Endothelial cell of umbilical vein (primary cell): ENCODE measurements at places on chromosomes 11 and 22. TPM values are rescaled to one million over a fixed set of nuclear protein-coding genes. Genes with fewer than 3 reads are reported as not detected.

GRCh38 chr22:39153220-39153717 is 789 bp upstream of the CBX7 start:
- H3K4me3 ChIP-seq: peak overlapping the region; percentile 14
- no peaks in the 10 kb centered on the region for H3K4me1 ChIP-seq
- DNase-seq: no peak
- peaks cover 32% of the 10 kb centered on the region for H3K27me3 ChIP-seq

DNA sequence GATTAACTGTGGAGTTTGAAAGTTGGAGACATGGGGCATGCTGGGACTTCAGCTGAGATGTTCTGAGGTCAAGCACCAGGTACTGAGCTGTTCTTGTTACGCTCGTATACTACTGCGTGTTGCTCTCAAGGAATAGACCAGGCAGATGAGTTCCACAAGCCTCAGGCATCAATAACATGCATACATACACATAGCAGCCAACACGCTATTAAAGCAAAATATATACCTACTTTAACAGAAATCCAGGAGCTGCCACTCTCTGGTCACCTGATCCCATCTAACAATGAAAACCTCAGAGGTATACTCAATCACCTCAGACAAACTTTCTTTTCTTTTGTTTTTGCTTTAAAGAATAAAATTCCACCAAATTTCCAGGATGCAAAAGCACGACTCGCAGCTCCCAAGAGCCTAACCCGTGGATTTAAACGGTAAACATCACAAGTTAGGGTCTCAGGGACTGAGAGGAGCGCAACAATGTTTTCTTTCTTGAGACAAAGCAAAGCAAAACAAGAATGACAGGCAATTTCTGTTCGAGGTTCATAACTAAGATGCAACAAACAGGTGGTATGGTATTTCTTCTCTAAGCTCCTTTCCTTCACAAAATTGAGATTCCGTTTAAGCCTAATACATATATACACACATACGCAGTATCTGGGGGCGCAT is 16.5 kb downstream of the BLID start:
- H3K27ac ChIP-seq: peak overlapping the region; percentile 71
- DNase-seq: peak; percentile 73
- H3K4me3 ChIP-seq: peak overlapping the region; percentile 6
- peaks cover 63% of the 10 kb centered on the region for H3K4me1 ChIP-seq
- H3K36me3 ChIP-seq: no peaks in the 10 kb centered on the region
- no peaks in the 10 kb centered on the region for H3K27me3 ChIP-seq

DNA sequence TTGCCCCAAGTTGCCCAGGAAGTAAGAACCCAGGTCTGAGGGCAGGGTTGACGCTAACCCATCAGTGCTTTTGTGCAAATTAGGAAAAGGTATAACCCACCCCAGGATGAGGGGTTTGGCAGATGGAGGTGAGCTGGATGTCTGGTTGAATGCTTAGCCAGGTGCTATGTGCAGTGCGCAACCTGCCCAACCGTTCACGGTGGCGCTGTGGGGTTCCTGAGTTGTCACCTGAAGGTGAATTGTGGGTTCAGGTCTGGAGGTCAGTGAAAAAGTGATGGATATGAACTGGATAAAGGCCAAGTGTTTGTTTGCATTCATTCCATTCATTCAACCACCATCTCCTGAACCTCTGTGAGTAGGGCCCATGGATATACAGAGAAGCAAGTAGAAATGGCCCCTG is 14.3 kb upstream of the LGALS2 start:
- H3K4me3 ChIP-seq: no peak overlapping the region
- H3K27ac ChIP-seq: no peak overlapping the region
- H3K36me3 ChIP-seq: no peaks in the 10 kb centered on the region
- no peaks in the 10 kb centered on the region for H3K27me3 ChIP-seq
- DNase-seq: no peak
- H3K4me1 ChIP-seq: no peaks in the 10 kb centered on the region

- no peak for DNase-seq
- no peaks in the 10 kb centered on the region for H3K4me1 ChIP-seq
- H3K4me3 ChIP-seq: no peak overlapping the region
- no peaks in the 10 kb centered on the region for H3K36me3 ChIP-seq
Observed at GRCh38 chr11:117535201-117535849, 207.7 kb downstream of the CEP164 start.

- no peak overlapping the region for H3K27ac ChIP-seq
- H3K4me3 ChIP-seq: no peak overlapping the region
- H3K36me3 ChIP-seq: no peaks in the 10 kb centered on the region
Observed at GRCh38 chr11:94910779-94911178, 62.6 kb downstream of the CWC15 start.

GRCh38 chr11:123072332-123072761 is 10.4 kb upstream of the HSPA8 start:
- H3K4me1 ChIP-seq: no peaks in the 10 kb centered on the region
- H3K27me3 ChIP-seq: no peaks in the 10 kb centered on the region
- H3K27ac ChIP-seq: no peak overlapping the region
- DNase-seq: no peak
- no peaks in the 10 kb centered on the region for H3K36me3 ChIP-seq

GRCh38 chr11:120054753-120055045 is 83.2 kb downstream of the TRIM29 start:
- no peaks in the 10 kb centered on the region for H3K4me1 ChIP-seq
- H3K27me3 ChIP-seq: peaks cover 4% of the 10 kb centered on the region
- no peak overlapping the region for H3K27ac ChIP-seq

- H3K27me3 ChIP-seq: no peaks in the 10 kb centered on the region
- H3K27ac ChIP-seq: no peak overlapping the region
- H3K36me3 ChIP-seq: no peaks in the 10 kb centered on the region
- no peaks in the 10 kb centered on the region for H3K4me1 ChIP-seq
- no peak for DNase-seq
- H3K4me3 ChIP-seq: no peak overlapping the region
Observed at GRCh38 chr11:44596525-44597276, 31.2 kb downstream of the CD82 start.

GRCh38 chr11:70341881-70342429 is 56.4 kb upstream of the CTTN start:
- no peak overlapping the region for H3K4me3 ChIP-seq
- no peak overlapping the region for H3K27ac ChIP-seq
- no peaks in the 10 kb centered on the region for H3K4me1 ChIP-seq
- no peaks in the 10 kb centered on the region for H3K27me3 ChIP-seq
- peaks cover 13% of the 10 kb centered on the region for H3K36me3 ChIP-seq

Gene NLRP14
- 0.21 and 0.26 TPM in 2 replicates for polyA plus RNA-seq

Gene SAA1
- polyA plus RNA-seq: not detected in 2 replicates
